Hematopoietic multipotent progenitor cell (in vitro differentiated cells): ENCODE measurements at places on chromosomes 6 and 20.

GRCh38 chr6:158153576-158153975, 14.5 kb downstream of the SERAC1 start:
- no peak for DNase-seq

- DNase-seq: no peak
Observed at GRCh38 chr20:36984257-36984638, 32.7 kb upstream of the SAMHD1 start.

DNA sequence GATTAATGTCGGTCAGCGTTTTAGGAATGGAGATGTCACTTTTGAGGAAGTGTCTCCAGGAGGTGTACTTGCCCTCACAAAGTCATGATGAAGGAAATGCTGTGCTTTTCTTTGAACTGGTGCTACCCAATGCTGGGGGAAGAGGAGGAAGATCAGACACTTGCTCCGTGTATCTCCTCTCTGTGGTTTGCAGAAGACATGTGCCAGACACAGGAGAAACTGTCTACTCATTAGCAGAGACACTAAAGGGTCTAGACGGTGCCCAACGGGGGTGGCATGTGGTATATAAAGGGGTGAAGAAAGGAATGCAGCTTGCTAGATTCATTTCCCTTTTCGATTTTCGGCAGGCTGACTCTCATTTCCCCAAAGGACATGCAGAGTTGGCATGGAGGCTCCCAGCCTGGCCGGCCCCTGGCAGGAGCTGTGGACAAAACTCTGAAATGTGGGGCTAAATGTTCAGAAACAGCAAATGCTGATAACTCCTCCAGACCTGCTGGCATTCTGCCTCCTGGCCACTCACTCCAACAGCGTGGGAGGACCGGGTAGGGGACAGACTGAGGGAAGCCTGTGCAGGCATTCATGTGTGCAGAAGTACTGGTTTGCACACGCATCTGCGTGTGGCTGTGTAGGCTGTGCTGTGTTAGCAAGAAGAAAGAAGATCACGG, 59.6 kb upstream of the QKI start:
- DNase-seq: no peak

DNA sequence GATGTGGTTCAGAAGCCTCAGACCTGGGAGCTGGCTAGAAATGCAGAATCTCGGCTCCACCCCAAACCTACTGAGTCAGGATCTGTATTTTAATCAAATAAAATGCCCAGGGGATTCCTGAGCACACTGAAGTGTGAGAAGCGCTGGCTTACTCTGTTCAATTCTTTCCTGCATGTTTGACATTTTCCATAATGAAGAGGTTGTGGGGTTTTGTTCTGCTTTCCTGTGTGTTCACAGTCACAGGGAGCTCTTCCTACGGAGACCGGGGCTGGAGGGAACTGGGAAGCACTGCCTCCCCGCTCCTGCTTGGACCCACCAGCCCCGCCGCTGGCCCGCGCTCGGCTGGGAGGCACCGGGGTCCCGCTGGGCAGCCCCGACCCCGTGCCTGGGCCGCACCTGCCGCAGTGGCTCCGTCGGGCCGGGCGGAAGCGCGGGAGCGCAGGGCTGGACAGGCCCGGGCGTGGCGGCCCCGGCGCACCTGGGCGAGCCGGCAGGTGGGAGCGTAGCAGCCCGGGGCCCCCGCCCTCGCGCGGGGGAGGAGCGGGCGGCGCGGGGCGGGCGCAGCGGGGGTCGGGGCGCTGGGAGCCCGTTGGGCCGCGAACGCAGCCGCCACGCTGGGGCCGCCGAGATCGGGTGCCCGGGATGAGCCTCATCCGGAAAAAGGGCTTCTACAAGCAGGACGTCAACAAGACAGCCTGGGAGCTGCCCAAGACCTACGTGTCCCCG, at the start of gene MAPK13:
TSS of gene MAPK13 (plus strand) at position 573 of the 726 bp plus-strand sequence. CDS start at position 643, 70 bp downstream.
- DNase-seq: no peak

- no peak for DNase-seq
Observed at GRCh38 chr6:105152880-105153279, 26.9 kb downstream of the POPDC3 start.

DNA sequence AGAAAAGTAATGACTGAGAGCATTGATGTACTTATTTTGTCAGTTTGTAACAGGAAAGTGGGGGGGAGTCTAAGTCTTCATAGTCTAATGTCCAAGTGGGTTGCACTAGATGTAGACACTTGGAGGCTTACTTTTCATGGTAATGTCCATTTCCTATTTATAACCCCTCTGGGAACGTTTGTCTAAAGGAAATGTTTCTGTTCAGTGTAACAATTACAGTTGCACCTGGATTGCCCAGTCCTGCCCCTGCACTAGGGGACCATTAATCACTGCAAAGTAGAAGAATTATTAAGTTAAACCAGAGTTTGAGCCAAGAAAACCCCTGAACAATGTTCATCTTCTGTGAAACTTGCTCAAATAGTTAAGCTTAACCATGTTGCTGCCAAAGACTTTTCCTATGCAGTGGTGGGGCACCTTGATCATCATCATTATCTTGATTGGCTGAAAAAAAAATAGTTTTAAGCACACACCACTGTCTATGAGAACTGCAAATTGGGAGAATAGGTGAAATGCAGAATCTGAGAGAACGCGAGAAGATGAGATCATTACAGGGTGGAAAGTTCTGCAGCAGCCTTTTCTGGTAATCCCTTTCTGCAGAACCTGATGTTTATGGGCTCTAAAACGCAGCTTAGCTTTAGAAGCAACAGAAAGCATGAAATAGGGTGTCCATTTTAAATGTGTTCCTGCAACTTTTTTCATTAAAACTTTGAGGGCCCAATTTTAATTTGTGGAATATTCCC, 106.0 kb downstream of the ZNF217 start:
- no peak for DNase-seq
